ENCODE measurements at places on chromosomes 3 and 15. TPM values are rescaled to one million over a fixed set of nuclear protein-coding genes. Genes with fewer than 3 reads are reported as not detected.

The MKRN2OS gene
- not detected for total RNA-seq

The RASGRF1 gene
- total RNA-seq, result 0.32 TPM

- DNase-seq, result peak; percentile 72
Measured at GRCh38 chr3:131526801-131527347, 24.1 kb upstream of the MRPL3 start.

DNA sequence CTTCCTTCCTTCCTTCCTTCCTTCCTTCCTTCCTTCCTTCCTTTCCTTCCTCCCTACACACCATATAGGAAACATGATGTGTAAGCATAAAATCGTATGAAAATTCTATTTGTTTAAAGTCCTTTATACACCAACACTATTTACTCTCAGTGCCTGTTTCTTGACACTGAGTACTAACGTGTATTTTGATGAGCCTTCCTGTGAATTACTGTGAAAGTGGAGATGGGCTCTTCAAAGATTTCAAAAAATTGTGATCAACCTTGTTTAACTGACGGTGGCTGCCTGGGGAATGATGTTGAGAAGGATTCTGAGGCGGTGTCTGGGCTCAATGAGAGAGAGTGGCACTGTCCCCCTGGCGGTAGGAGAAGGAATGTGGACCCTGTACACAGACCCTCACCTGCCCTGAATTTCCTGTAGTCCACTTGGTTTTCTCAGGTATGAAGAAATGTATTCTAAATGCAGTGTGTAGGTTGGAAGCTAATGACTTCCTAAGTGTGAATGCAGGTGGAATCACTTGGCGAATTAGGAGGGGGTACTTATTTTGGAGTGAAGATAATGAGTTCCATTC is 237.9 kb downstream of the GAP43 start:
- no peak for DNase-seq

GRCh38 chr3:154758109-154758868 is 321.8 kb upstream of the MME start:
- no peak for DNase-seq

GRCh38 chr3:102410616-102411015 is 24.2 kb upstream of the ZPLD1 start:
- DNase-seq, result no peak

DNA sequence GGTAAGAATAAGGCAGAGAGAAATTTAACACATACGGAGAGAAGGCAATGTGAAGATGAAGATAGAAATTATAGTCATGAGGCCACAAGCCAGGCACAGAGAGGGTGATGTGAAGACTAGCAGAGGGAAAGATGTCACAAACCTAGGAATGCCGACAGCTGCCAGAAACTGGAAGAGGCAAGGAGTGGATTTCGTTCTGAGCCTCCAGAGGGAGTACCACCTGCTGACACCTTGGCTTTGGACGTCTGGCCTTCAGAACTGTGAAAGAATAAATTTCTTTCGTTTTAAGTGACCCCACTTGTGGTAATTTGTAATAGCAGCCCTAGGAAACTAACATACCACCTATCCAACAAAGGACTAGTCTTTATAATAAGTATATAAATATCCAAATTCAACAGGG is 5.0 kb upstream of the SGO1 start:
- DNase-seq, result peak; percentile 21

DNA sequence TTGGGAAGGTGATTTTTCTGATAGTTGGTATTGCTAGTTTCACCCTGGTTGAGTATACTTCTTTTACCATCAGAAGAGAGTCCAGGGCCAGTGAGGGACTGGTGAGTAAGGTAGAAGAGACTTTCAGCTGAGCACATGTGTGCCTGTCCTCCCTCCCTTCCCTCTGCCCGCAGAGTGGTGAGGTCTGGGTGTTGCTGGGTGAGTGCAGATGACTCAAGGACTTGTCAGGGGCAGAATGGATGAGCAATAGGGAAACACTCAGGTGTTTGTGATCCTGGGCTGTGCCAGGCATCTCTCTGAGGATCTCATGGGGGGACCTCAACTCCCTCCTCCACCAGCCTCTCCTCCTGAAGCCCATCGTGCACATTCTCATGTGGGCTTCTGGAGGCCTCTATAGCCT is 76.0 kb upstream of the GSK3B start:
- DNase-seq, result no peak
